ENCODE measurements at places on chromosomes 6 and 20. TPM values are rescaled to one million over a fixed set of nuclear protein-coding genes. Genes with fewer than 3 reads are reported as not detected.

The ASCC3 gene
- total RNA-seq, result 23.7 TPM

The ANKEF1 gene
- total RNA-seq, result 1.5 TPM

DNA sequence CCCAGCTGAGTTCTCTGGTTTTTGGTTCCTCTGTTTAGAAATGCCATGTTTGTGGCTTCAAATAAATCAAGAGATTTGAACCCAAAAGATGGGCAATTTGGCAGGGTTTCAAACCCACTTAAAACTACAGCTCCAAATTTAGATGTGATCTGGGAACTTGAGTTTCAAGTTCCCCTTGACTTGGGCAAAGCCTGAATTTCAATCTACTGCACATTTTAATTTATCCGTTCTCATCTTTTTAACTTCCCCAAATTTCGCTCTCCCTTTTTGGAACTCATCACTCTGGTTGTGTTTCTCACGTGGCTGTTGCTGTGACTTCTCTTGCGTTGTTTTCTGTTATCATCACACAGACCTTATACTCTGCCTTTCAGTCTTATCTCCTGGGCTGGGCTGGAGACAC is 230.9 kb downstream of the CDC5L start:
- no peak for DNase-seq

- DNase-seq, result no peak
Observed at GRCh38 chr6:16346831-16347230, 108.4 kb downstream of the GMPR start.

DNA sequence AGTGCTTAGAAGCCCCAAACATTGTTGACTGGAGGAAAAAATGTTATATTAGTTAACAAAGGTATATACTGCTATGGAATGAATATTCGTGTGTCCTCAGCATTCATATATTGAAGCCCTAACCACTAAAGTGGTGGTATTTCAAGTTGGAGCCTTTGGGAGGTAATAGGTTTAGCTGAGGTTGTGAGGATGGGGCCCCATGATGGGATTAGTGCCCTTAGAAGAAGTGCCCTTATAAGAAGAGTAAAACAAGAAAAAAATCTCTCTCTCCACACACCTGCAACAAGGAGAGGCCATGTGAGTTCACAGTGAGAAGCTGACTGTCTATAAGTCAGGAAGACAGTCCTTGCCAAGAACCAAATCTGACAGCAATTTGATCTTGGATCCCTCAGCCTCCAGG is 761.7 kb upstream of the FLRT3 start:
- DNase-seq, result no peak
